Mesothelial cell of epicardium (in vitro differentiated cells): ENCODE measurements at places on chromosomes 1 and 21. TPM values are rescaled to one million over a fixed set of nuclear protein-coding genes. Genes with fewer than 3 reads are reported as not detected.

- no peak overlapping the region for H3K27ac ChIP-seq
- no peak overlapping the region for H3K4me3 ChIP-seq
Measured at GRCh38 chr1:157628773-157629172, 30.9 kb upstream of the FCRL4 start.

DNA sequence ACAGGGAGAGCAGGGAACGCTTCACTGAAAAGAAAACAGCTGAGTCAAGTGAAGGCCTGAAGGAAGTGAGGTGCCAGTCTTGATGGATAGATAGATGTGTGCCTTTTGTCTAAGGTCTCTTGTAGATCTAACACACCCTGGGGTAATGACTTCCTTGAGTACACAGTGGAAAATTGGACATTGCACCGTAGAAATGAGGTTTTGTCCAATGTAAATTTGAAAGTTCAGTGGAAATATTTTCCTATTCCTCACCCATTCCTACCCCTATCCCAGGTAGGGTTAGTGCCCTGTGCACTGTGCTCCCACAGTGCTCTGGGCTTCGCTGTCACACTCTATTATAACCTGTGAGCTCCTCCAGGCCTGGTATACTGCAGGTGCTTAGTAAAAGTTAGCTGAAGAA, 24.3 kb downstream of the ZMYND12 start:
- no peak overlapping the region for H3K27ac ChIP-seq
- peaks cover 3% of the 10 kb centered on the region for H3K27me3 ChIP-seq
- H3K4me3 ChIP-seq: no peak overlapping the region
- no peak for DNase-seq
- H3K36me3 ChIP-seq: no peaks in the 10 kb centered on the region

- H3K36me3 ChIP-seq: no peaks in the 10 kb centered on the region
- H3K4me3 ChIP-seq: no peak overlapping the region
- no peak overlapping the region for H3K27ac ChIP-seq
- no peak for DNase-seq
- H3K27me3 ChIP-seq: no peaks in the 10 kb centered on the region
- no peaks in the 10 kb centered on the region for H3K4me1 ChIP-seq
Measured at GRCh38 chr1:116751146-116751545, 3.1 kb upstream of the CD2 start.

Gene FAM72B
- 2.2 to 4.1 TPM (median 2.4 TPM) in 3 replicates for total RNA-seq

GRCh38 chr1:68144856-68145255, 87.5 kb downstream of the WLS start:
- no peak for DNase-seq
- H3K27ac ChIP-seq: peak overlapping the region; percentile 92
- H3K4me1 ChIP-seq: peaks cover 38% of the 10 kb centered on the region

Gene CDC20
- 32.0 to 33.4 TPM (median 32.4 TPM) in 3 replicates for total RNA-seq

DNA sequence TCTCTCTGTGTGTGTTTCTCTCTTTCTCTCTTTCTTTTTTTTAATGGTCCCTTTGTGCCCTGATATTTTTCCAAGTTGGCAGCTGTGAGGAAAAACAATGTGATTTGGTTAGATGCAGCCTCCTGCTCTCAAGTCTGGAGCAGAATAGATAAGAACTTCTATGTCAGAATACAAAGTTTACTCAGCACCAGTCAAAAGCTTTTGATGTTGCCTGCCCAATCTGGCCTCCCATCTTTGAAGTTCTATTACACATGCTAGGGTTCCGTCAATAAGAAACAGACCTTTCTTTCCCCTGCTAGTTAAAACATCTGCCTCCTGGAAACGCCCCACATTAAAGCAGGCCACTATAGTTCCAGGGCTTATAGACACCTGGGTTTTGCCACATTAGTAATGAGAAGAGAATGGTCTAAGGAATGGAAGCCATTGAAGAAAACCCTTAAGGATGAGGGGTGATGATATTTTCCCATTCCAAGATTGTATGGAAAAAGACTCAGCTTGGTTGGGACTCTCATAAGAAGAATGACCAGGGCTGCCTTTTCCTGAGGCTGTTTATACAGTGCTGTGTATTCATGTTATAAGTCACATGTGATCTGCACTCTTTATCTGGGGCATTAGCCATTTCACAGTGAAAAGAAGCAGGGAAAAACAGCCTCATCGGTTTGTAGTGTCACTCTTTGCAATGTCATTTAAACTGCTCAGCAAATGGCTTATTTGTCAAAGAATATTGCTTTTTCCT, 414.7 kb upstream of the PROX1 start:
- H3K4me1 ChIP-seq: peaks cover 7% of the 10 kb centered on the region
- no peak overlapping the region for H3K4me3 ChIP-seq
- H3K27ac ChIP-seq: peak overlapping the region; percentile 35
- H3K27me3 ChIP-seq: peaks cover 42% of the 10 kb centered on the region
- H3K36me3 ChIP-seq: no peaks in the 10 kb centered on the region

Gene RASSF5
- 6.5 to 7.0 TPM (median 6.8 TPM) in 3 replicates for total RNA-seq

GRCh38 chr1:216458812-216459211, 35.6 kb upstream of the USH2A start:
- no peak for DNase-seq
- no peak overlapping the region for H3K27ac ChIP-seq
- H3K4me1 ChIP-seq: peaks cover 55% of the 10 kb centered on the region
- no peak overlapping the region for H3K4me3 ChIP-seq
- no peaks in the 10 kb centered on the region for H3K27me3 ChIP-seq

DNA sequence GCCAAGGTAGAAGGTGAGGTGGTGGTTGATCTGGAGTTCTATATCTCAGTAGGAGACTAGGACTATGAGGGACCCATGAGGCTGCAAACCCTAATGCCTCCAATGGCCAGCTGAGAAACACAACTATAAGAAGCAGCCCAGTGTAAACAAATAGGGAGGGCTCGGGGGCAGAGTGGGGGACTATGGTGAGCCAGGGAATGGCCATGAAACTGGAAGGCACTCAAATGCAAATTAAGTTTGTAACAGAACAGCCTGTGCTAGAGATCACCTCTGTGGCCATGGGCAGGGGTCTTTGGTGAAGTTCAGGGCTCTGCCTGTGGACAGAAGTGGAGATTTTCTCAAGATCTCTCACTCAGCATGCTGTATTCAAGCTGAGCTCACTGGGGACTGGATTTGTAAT, 187.1 kb downstream of the GRIK3 start:
- no peak for DNase-seq
- H3K4me3 ChIP-seq: no peak overlapping the region
- H3K4me1 ChIP-seq: no peaks in the 10 kb centered on the region
